CD4-positive, alpha-beta T cell treated with Interleukin-15 for 4 hours (primary cell): ENCODE measurements at places on chromosomes 7 and 10.

DNA sequence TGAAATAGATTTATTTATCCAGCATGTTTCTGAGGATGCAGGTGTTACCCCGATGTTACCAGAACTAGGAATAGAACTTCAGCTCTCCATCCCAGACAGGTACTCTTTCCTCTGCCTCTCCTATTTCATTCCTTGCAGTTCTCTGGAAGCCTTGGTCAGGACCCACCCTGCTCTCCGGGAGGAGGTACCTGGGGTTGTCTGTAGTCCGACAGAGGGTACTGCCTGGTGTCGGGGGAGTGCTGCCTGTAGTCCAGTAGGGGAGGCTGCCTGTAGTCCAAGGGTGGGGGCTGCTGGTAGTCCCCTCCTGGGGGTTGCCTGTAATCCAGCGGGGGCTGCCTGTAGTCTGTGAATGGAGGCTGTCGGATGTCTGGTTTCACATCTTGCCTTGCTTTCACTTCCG, 328.4 kb downstream of the PHTF2 start:
- no peak for DNase-seq

DNA sequence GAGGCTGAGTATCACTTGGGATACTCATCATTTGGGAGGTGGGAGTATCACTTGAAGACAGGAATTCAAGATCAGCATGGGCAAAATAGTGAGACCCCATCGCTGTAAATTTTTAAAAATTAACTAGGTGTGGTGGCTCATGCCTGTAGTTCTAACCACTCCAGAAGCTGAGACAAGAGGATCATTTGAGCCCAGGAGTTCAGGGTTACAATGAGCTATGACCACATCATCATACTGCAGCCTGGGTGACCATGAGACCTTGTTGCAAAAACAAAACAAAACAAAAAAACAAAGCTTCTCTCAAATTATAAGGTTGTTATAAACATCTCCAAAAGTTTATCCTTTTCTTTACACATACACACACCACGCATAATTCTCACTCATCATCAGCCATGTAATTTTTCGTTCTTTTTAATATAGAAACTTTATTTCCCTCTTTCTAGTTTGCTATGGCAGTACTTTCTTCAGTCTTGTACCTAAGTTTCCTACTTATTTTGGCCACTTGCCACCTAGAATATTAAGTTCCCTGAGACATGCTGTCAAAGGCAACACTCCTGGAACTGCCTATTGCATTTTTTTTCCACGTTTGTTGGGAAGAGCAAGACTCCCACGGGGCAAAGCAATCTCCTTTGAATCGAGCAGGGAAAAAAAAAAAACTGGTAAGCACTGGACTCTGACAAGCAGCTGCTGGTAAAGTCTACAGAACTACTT, 37.1 kb downstream of the SKIDA1 start:
- DNase-seq, result no peak

DNA sequence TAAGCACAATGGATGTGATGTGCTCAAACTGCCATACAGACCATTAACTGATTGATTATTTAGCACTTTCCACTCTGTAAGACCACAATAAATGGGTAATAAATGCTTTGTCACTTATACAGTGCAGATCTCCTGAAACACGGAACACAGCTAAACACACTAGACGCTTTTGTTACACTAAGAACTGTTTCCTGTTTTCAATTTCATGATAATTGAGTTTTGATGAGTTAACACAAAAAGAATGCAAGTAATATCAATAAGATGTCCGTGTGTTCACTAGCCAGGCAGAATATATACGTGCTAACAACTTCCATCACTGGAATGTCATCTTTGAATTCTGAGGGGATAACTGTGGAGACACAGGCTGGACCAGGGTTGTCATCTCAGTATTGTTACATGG, 178.8 kb downstream of the SKAP2 start:
- no peak for DNase-seq

- DNase-seq, result no peak
Observed at GRCh38 chr10:133511907-133512528, 15.1 kb upstream of the CYP2E1 start.

DNA sequence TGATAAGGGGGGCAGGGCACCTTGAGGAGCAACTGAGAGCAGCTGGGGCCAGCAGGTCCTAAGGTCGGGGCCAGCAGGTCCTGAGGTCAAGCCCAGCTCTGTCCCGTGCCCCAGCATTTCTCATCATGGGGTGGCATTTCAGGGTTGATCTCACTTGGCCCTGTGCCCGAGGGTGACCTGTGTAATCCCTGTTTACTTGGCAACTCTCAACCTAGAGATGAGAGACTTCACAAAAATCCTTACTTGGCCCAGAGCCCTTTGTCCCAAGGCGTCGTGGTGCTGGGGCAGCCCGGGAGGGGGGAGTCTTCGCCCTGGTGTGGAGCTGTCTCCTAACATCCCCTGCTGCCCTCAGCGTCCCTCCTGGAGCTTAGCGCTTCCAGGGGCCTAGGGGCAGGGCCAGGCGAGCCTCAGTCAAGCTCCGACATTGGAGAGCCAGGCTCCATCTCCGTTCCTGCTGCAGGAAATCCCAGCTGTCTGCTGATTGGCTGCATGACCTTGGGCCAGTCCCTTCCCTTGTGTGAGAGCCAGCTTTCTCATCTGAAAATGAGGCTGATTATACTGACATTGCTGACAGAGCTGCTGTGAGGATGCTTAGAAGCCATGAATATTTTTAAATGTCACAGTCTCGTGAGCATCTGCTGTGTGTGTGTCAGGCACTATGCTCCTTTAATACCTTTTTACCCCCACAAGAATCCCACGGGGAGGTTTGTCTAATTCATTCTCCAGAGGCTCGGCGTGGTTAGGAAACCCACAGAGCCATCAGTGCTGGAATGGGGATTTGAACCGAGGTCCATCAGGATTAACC, 94.3 kb downstream of the ZMIZ1 start:
- DNase-seq, result no peak
